Ascending aorta (tissue), 2 donors: ENCODE measurements at places on chromosomes 6 and 20. TPM values are rescaled to one million over a fixed set of nuclear protein-coding genes. Genes with fewer than 3 reads are reported as not detected.

The MEI4 gene
- not detected for total RNA-seq

DNA sequence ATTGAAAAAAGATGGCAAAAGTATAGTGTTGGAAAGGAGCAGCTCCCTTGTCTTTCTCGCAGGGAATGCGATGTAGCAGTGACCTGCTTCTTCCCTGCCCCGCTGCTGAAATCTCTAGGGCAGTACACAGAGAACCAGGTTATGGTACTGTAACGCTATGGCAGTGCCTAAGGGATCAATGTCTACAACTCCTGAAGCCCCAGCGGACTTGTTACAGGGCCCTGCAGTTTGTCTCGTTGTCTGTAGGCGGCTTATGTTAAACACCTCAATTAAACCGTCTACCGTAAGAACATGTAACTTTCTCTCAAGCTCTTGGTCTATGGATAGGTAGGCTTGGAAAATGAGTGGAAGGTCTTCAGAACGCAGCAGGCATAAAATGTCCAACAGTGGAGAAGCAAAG is 44.8 kb upstream of the SLC17A4 start:
- no peaks in the 10 kb centered on the region for H3K4me1 ChIP-seq
- DNase-seq, result no peak
- H3K4me3 ChIP-seq, result no peak overlapping the region

DNA sequence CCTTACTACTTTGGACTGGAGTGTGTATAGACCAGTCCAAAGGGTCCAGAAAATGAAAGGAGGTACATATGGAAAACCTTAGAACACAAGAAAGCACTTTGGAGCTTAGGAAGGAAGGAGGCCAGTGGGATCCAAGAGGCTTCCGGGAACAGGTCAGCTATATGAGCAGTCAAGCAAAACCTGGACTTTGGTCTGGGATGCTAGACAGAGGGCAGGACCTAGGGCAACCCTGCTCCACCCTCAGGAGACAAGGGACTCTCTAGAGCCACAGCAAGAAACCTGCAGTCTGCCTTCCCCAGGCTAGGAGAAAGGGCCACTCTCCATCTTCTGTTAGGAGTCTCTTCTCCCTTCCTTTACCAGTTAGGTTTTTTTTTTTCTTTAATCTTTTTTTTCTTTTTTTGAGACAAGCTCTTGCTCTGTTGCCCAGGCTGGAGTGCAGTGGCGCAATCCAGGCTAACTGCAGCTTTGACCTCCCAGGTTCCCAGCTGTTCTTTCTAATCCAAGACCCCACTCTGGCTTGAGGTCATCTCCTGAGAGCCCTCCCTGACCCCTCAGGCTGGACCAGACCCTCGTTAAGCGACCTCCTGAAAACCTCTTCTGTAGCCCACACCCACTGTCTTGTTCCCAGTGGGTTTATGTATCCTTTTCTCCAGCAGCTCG is 4.6 kb downstream of the KCNK5 start:
- no peak overlapping the region for H3K4me3 ChIP-seq
- H3K27ac ChIP-seq, result no peak overlapping the region
- no peaks in the 10 kb centered on the region for H3K36me3 ChIP-seq
- DNase-seq, result no peak
- H3K4me1 ChIP-seq, result peaks cover 8% of the 10 kb centered on the region
- no peaks in the 10 kb centered on the region for H3K27me3 ChIP-seq

DNA sequence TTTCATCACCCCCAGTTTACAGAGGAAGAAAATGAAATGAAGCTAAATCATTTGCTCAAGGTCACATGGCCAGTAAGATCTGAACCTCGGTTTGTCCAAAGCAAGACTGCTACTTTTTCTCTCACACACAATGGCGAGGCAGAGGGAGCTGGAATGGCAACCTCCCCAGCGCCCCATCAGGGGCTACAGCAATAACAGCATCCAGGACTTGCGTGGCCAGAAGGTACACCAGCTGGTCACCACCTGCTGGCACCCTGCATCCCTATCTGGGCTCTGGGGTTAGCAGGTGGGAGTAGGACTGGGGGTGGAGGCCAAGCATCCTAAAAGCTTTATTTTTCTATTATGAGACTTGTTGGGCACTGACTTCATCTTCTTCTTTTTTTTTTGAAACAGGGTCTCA is 41.3 kb downstream of the TTI1 start:
- H3K27me3 ChIP-seq, result no peaks in the 10 kb centered on the region
- H3K4me1 ChIP-seq, result peaks cover 4% of the 10 kb centered on the region
- no peak overlapping the region for H3K27ac ChIP-seq
- H3K36me3 ChIP-seq, result peaks cover 28% of the 10 kb centered on the region

- H3K27ac ChIP-seq, result no peak overlapping the region
- H3K36me3 ChIP-seq, result no peaks in the 10 kb centered on the region
- no peak overlapping the region for H3K4me3 ChIP-seq
- H3K4me1 ChIP-seq, result no peaks in the 10 kb centered on the region
- no peaks in the 10 kb centered on the region for H3K27me3 ChIP-seq
- DNase-seq, result no peak
These were observed 58.2 kb upstream of the VGLL2 start for GRCh38 chr6:117206944-117207687.

DNA sequence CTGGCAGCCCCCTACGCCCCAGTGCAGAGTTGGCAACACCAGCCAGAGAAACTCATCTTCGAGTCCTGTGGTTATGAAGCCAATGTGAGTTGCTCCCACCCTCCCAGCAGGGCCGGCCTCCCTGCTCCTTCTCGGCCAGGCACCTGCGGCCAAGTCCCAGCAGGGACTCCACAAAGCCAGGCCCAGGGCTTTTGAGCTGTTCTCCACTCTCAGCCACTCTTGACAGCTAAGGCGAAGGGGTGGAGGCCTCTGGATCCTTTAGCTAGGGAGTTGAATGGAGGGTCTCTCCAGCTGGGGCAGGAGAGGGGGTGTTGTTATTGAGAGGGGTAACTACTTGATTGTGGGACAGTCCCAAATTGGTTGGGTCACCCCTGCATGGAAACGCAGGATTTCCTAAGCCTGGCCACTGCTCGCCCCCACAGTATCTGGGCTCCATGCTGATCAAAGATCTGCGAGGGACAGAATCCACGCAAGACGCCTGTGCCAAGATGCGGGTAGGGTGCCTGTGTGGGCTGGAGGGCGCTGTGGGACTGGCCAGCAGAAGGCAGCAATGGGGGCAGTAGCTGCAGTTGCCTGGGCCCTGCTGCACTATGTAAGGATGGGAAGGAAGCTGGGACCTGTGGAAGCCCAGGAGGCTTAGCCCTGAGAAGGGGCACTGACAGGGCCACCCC is 58.3 kb downstream of the TCP11 start:
- H3K36me3 ChIP-seq, result peaks cover 99% of the 10 kb centered on the region
- H3K27me3 ChIP-seq, result no peaks in the 10 kb centered on the region
- no peak overlapping the region for H3K4me3 ChIP-seq
- peaks cover 3% of the 10 kb centered on the region for H3K4me1 ChIP-seq
- no peak overlapping the region for H3K27ac ChIP-seq
- no peak for DNase-seq

The GJA10 gene
- total RNA-seq, result not detected

DNA sequence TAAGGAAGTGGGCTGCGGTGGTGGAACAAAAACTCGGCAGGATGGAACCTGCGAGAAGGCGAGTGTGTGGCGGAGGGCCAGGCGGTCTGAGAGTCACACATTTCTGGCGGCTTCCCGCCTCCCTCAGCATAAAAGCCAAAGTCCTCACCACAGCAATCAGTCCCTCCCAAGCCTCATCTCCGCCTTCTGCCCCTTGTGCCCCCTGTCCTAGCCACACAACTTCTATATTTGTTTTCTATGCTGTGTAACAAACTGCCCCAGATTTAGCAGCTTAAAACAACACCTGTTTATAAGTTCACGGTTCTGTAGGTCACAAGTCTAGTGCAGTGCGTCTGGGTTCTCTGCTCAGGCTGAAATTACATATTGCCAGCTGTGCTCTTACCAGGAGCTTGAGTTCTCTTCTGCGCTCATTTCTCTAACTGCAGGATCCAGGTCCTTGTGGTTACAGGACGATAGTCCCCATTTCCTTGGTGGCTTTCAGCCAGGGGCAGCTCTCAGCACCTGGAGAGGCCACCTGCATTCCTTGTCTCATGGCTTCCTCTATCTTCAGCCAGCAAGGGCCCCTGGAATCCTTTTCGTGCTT is 11.7 kb upstream of the SPO11 start:
- no peak for DNase-seq
- H3K4me1 ChIP-seq, result no peaks in the 10 kb centered on the region
- H3K27me3 ChIP-seq, result no peaks in the 10 kb centered on the region
- no peaks in the 10 kb centered on the region for H3K36me3 ChIP-seq
- no peak overlapping the region for H3K27ac ChIP-seq
- no peak overlapping the region for H3K4me3 ChIP-seq

- no peaks in the 10 kb centered on the region for H3K27me3 ChIP-seq
- H3K27ac ChIP-seq, result no peak overlapping the region
- DNase-seq, result no peak
- H3K4me1 ChIP-seq, result no peaks in the 10 kb centered on the region
These were observed 25.3 kb upstream of the TRAF3IP2 start for GRCh38 chr6:111631018-111631417.

DNA sequence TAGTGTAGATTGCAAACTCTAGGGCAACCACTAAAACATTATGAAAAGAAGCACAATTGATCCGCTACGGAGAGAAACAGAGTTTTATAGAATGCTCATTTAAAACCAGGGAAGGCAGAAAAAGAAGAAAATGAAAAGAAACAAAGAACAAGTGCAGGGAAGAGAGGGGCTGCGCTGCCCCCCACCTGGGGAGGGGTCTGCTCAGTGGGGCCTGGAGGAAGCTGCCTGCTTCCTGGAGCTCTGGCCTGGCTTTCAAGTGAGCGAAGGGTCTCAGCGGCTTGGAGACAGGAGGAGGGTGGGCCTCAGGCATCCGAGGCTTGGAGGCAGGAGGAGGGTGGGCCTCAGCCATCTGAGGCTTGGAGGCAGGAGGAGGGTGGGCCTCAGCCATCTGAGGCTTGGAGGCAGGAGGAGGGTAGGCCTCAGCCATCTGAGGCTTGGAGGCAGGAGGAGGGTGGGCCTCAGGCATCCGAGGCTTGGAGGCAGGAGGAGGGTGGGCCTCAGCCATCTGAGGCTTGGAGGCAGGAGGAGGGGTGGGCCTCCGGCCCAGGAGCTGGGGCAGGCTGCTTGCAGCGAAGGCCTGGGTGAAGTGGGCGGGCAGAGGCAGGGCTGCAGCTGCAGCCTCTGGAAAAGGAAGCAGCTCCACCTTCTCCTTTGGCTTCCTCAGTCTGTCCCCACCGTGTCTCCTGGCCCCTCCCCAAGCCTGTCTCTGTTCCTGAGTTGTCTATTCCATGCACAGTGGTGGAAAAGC is 406.3 kb downstream of the TAF4 start:
- no peak overlapping the region for H3K4me3 ChIP-seq
- H3K27me3 ChIP-seq, result no peaks in the 10 kb centered on the region
- no peaks in the 10 kb centered on the region for H3K36me3 ChIP-seq
- no peaks in the 10 kb centered on the region for H3K4me1 ChIP-seq
- no peak overlapping the region for H3K27ac ChIP-seq

GRCh38 chr6:22765015-22765414 is 195.6 kb downstream of the HDGFL1 start:
- no peak overlapping the region for H3K4me3 ChIP-seq
- DNase-seq, result no peak
- no peaks in the 10 kb centered on the region for H3K4me1 ChIP-seq
- no peak overlapping the region for H3K27ac ChIP-seq
- H3K27me3 ChIP-seq, result no peaks in the 10 kb centered on the region
- H3K36me3 ChIP-seq, result no peaks in the 10 kb centered on the region

- H3K4me3 ChIP-seq, result no peak overlapping the region
- no peak for DNase-seq
- H3K27ac ChIP-seq, result no peak overlapping the region
- no peaks in the 10 kb centered on the region for H3K27me3 ChIP-seq
- no peaks in the 10 kb centered on the region for H3K4me1 ChIP-seq
These were observed 28.5 kb upstream of the MPC1 start for GRCh38 chr6:166411271-166411670.

- no peak overlapping the region for H3K27ac ChIP-seq
- no peaks in the 10 kb centered on the region for H3K27me3 ChIP-seq
- H3K36me3 ChIP-seq, result no peaks in the 10 kb centered on the region
- H3K4me1 ChIP-seq, result no peaks in the 10 kb centered on the region
These were observed 1.3 kb upstream of the CST9L start for GRCh38 chr20:23569570-23569969.

The NRSN1 gene
- not detected for total RNA-seq

GRCh38 chr6:13272131-13273046 is 55.9 kb downstream of the TBC1D7 start:
- no peak overlapping the region for H3K27ac ChIP-seq
- no peaks in the 10 kb centered on the region for H3K27me3 ChIP-seq
- peak; percentile 27 for DNase-seq
- H3K4me1 ChIP-seq, result no peaks in the 10 kb centered on the region

GRCh38 chr20:63277466-63278272 is 5.1 kb downstream of the ARFGAP1 start:
- H3K27me3 ChIP-seq, result no peaks in the 10 kb centered on the region
- H3K36me3 ChIP-seq, result peaks cover 59% of the 10 kb centered on the region
- no peak overlapping the region for H3K4me3 ChIP-seq

- H3K4me1 ChIP-seq, result no peaks in the 10 kb centered on the region
- DNase-seq, result no peak
- no peak overlapping the region for H3K4me3 ChIP-seq
These were observed 263.3 kb upstream of the QKI start for GRCh38 chr6:163151212-163151611.

The GFOD1 gene
- total RNA-seq, result 28.7 TPM

DNA sequence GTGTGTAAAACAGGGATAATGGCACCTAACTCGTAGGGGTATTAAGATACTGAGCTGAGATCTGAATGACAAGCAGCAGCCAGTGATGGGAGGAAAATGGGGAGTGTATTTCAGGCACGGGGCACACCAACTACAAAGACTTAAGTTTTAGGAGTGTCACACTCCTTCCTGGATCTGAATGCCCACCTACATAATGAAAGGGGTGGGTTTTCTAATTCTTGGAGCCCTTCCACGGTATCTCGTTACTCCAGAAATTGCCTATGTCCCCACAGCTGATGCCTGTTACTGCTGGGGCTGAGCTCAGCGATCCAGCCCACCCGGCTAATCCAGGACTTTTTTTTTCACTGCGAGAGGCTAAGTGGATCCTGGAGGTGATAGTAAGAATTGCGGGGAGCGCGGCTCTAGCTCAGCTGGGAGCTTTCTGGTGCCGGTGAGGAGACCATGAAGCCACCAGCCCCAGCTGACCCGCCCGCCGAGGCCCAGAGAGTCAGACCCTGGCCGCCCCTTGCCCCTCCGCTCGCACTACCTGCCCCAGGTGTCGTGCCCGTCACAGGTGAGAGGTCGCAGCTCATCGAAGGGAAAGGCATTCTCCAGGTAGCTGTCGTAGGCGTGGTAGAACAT is 727 bp downstream of the EDEM2 start:
- peaks cover 11% of the 10 kb centered on the region for H3K36me3 ChIP-seq
- peak overlapping the region; percentile 70 for H3K27ac ChIP-seq
- DNase-seq, result no peak
- H3K4me1 ChIP-seq, result peaks cover 12% of the 10 kb centered on the region

DNA sequence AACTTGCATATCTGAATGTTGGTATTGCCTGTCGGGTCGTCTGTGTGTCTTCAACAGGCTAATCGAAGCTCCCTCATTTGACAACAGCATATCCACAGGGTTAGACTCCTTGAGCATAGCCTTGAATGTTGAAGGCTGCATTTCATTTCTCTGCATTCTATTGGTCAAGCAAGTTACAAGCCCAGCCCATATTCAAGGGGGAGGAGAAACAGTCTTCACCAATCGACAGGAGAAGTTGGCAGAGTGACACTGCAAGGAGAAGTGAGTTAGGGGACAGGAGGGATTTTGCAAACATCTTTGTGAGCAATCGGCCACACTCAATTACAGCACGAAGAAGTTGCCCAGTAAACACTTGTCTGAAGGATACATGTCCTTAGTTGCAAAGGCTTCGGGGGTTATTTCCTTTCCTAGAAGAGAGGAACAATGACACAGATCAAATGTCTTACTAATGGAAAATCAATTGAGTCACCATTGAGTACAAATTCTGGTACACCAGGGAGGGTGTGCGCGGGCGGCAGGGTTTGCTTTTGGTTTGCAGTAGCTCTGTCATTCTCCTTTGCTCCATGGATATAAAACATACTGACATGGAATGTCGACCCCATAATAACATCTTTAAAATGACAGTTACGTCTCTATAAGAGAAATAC is 60.6 kb upstream of the NT5E start:
- no peak overlapping the region for H3K4me3 ChIP-seq
- H3K27ac ChIP-seq, result no peak overlapping the region
- no peaks in the 10 kb centered on the region for H3K36me3 ChIP-seq
- no peaks in the 10 kb centered on the region for H3K4me1 ChIP-seq
